Right atrium auricular region (tissue), 2 donors: ENCODE measurements at places on chromosomes 1 and 21. TPM values are rescaled to one million over a fixed set of nuclear protein-coding genes. Genes with fewer than 3 reads are reported as not detected.
A peak's percentile ranks its signal among the peaks of the same experiment; 100 is the strongest.

CRYAA gene
- total RNA-seq = not detected

- no peak for DNase-seq
- H3K36me3 ChIP-seq = peaks cover 70% of the 10 kb centered on the region
- H3K4me1 ChIP-seq = peaks cover 58% of the 10 kb centered on the region
- H3K27ac ChIP-seq = peak overlapping the region; percentile 72
Measured at GRCh38 chr21:44850905-44851657, 22.4 kb downstream of the PTTG1IP start.

DNA sequence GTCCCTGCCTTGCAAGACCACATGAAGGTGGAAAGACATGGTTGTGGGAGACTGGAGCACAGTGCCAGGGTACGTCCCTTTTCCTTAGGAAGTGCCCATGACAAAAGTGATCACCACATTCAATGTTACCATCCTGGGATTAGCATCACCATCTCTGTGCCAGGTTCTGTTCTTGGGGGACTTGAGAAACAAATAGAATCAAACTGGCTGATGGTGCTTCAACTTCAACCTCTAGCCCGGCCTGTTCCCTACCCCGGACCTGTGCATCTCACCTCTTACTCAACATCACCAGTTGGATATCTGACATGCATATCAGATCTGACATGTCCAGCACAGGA lies 153.3 kb downstream of the GRIK3 start:
- no peak for DNase-seq
- no peak overlapping the region for H3K4me3 ChIP-seq
- no peak overlapping the region for H3K27ac ChIP-seq
- no peaks in the 10 kb centered on the region for H3K27me3 ChIP-seq

DNA sequence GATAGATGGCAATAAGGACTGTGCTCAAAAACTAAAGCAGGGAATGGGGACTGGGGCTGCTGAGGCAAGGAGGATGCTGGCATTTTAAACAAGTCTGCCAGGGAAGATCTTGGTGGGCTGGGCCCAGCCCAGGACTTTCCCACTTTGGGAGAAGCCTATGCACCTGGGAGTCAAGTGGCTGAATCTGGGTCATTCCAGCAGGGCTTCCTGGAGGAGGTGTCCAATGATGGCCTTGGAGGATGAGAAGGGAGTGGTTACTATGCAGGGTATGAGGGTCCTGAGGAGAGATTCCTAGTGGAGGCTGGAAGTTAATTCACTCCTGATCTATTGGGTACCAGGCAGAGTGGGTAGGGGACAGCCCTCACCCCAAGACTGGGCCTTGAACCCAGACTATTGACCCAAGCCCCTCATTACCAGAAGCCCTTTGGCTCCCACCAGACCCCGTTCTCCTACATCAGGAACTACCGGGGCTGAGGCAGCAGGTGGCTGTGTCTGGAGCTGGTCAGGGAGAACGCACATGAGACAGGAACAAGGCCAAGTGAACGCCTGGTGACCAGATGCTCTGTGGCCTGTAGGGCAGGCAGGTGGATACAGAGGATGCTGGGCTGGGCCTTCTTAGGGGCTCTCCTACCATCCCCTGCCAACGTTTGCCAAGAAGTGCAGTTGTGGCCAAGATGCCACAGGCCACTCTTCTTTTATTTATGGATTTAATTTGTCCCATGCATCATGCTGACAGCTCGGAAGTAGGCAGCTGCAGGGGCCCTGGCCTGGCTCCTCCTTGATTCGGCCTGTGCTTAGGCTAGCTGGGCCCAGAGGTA lies 18.3 kb upstream of the LRP8 start:
- H3K36me3 ChIP-seq = no peaks in the 10 kb centered on the region
- DNase-seq = no peak
- no peaks in the 10 kb centered on the region for H3K4me1 ChIP-seq
- no peak overlapping the region for H3K4me3 ChIP-seq
- H3K27ac ChIP-seq = no peak overlapping the region

GRCh38 chr1:235239851-235240250 lies 78.8 kb upstream of the RBM34 start:
- peaks cover 24% of the 10 kb centered on the region for H3K36me3 ChIP-seq
- H3K4me3 ChIP-seq = no peak overlapping the region
- no peak overlapping the region for H3K27ac ChIP-seq
- no peaks in the 10 kb centered on the region for H3K27me3 ChIP-seq
- DNase-seq = no peak
- no peaks in the 10 kb centered on the region for H3K4me1 ChIP-seq
